Stimulated activated memory B cell treated with anti-CD40 and anti-IgM and Interleukin-4, amounts not matched to agents 10 μg/mL and 1 μg/mL and 100 μg/mL, for 72 hours (primary cell): ENCODE measurements at places on chromosomes 11 and 22.

- ATAC-seq = no peak
Observed at GRCh38 chr11:57935402-57936049, 88.2 kb upstream of the OR9Q1 start.

DNA sequence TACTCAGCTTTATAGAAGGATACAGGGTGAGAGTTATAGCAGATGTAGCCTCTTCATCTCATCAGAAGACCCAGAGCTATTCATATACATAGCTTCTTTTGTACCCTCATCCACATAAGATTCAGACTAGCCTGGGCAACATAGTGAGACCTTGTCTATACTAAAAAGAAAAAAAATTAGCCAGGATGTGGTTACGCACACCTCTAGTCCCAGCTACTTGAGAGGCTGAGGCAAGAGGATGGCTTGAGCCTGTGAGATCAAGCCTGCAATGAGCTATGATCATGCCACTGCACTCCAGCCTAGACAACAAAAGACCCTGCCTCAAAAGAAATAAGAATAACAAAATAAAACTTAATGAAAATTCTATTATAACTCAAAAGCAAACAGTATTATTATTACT, 36.7 kb upstream of the B3GNT6 start:
- ATAC-seq = no peak

DNA sequence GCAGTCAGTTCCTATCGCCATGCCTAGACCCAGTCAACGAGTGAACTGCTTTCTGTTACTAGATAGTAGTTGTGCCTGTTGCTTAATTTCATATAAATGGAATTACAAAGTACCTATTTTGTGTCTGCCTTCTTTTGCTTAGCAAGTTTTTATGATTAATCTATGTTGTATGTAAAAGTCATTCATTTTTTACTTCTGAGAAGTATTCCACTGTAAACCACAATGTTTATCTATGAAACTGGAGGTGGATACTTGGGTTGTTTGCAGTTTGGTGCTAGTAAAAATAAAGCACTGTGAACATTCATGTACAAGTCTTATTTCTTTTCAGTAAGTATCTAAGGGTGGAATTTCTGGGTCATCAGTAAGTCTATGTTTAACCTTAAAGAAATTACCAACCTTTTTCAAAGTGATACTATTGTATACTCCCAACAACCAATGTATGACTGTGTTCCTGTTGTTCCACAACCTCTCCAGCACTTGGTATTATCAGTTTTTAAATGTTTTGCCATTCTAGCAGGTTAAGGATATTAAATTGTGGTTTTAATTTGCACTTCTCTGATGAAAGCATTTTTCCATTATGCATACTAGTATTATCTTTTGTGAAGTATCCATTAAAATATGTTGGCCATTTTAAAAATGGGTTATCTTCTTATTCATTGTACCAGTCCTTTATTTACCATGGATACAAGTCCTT, 68.2 kb downstream of the DNAJC24 start:
- ATAC-seq = no peak

GRCh38 chr22:37281646-37282384, 493 bp upstream of the CYTH4 start:
- ATAC-seq = no peak

- no peak for ATAC-seq
Observed at GRCh38 chr11:131350872-131351271, 19.5 kb upstream of the NTM start.

DNA sequence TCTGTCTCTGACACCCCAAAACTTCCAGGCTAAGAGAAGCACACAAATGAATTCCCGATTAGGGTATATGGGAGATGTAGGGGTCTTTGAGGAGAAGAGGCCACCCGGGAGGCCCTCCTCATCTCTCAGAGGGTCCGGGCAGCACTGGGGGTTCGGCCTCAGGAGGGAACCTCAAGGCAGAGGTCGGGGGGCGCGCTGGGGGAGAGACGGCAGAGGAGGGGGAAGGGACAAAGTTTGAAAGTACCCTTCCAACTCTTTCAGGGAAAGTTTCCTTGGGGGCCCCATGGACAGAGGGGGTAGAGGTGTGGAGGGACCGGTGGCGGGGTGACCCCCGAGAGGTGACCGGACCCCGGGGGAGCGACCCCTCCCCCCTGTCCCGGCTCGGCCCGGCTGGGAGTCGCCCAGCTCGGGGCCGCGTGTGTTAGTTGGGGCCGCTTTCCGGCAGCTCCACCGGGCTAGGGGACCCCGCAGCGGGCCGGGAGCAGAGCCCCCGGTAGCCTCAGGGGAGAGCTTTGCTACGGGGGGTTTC, 3.3 kb upstream of the GCAT start:
- ATAC-seq = peak; percentile 51

GRCh38 chr11:1746956-1747752, 3.2 kb downstream of the IFITM10 start:
- no peak for ATAC-seq

DNA sequence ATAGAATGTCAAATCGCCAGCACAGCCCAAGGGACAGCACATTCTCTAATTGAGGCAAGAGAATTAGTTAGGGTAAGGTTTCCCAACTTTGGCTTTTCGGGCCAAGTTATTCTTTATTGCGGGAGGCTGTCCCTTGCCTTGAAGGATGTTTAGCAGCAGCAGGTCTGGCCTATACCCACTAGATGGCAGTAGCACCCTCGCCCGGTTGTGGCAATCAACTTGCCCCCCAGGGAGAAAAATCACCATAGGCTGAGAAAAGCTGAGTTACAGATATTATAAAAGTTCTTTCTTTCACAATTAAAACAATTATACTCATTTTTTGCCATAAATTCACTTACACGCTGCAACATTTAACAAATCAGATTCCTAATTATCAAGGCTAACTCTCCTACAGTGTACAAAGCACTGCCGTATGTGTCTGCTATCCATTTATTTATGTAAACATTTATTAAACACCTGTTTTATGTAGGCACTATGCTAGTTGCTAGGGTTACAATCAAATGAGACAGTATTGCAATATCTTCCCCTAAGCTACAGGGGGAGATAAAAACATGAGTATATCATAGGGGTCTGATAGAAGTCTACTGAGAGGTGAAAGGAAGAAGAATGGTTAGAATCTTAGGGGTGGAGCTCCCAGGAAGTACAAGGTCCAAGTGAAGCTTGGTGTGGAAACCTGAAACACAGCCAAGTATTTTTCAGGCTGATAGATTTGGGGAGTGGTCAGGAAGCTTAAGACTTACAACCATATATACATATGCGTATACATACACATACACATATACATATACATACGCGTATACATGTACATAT, 452.3 kb downstream of the RAB38 start:
- no peak for ATAC-seq

DNA sequence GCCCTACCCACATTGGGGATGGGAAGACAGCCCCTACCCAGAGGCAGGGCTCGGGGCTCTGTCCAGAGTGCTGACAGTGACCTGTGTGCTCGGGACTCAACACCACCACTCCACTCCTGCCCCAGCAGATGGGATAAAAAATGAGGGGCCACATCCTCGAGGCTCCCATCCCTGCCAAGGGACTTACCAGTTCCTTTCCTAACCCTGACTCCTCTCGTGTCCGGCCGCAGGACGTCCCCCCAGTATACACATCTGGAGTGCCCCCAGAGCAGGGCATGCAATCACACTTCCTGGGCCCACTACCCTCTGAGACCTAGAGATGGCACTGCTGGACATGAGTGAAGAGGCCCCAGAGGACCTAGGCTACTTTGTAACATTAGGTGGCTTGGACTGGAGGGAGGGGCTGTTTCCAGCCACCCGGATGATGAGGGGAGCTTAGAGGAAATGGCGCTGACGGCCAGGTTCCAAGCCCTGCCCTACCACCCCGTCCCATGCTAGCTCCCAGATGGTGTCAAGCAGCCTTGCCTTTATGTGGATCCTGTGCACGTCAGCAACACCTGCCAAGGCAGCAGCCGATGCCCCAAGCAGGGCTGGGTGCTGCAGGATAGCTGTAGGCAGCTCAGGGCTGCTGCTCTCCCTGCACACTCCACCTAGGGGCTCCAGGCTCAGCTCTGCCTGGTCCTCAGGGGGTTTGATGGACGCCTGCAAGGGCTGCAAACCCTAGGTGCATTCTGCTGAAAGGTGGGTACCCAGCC, 86.6 kb downstream of the DGCR2 start:
- ATAC-seq = no peak

DNA sequence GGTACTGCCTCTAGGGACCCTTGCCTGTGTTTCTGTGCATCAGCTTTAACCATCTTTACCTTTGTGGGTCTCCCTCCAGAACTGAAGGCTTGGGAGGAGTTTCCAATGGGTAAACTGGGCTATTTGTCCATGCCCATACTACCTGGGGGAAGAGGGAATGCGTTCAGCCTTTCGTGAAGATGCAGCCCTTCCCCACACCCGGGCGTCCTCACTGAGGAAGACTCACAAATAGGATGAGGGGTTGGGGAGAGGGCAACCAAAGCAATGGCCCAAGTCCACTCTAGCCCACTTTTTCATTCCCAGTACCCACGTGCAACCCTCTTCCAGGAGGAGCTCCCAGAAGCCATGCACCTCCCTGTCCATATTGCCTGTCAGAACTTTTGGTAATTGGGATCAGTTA, 61.8 kb upstream of the ADA2 start:
- no peak for ATAC-seq

- no peak for ATAC-seq
Observed at GRCh38 chr11:128156486-128156885, 430.9 kb downstream of the ETS1 start.

DNA sequence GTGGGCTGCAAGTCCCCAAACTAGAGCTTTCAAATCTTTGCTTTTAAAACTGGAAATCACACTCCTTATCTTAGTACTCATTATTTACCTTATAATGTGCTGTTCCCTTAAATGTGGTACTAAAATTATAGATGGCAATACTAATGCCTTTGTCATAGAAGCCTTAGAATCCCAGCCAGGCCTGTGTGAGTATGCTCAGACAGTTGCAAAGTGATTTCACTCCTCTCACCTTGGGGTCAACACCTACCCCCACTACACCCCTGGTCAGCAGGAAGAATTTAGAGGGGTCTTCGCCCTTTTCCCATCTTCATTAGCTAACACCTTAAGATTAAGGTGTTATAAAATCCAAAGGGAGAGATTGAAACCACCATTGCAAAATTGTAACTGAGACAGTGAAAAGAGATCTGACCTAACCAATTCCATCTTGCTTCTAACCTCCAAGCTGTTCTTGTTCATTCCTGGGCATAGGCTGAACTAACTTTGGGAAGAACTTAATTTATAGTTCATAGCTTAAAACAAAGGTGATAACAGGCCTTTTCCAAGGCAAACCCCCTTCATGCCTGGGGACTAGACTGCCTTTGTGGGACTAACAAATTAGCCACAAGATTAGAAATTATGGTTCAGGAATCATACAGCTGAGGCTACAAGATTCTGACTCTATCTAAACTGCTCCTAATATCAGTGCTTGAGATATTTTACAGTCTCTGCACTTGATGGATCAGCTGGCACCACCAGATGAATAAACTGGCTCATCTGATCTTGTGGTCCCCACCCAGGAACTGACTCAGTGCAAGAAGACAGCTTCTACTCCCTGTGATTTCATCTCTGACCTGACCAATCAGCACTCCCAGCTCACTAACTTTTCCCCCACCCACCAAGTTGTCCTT, 10.4 kb upstream of the MRPL17 start:
- ATAC-seq = no peak

DNA sequence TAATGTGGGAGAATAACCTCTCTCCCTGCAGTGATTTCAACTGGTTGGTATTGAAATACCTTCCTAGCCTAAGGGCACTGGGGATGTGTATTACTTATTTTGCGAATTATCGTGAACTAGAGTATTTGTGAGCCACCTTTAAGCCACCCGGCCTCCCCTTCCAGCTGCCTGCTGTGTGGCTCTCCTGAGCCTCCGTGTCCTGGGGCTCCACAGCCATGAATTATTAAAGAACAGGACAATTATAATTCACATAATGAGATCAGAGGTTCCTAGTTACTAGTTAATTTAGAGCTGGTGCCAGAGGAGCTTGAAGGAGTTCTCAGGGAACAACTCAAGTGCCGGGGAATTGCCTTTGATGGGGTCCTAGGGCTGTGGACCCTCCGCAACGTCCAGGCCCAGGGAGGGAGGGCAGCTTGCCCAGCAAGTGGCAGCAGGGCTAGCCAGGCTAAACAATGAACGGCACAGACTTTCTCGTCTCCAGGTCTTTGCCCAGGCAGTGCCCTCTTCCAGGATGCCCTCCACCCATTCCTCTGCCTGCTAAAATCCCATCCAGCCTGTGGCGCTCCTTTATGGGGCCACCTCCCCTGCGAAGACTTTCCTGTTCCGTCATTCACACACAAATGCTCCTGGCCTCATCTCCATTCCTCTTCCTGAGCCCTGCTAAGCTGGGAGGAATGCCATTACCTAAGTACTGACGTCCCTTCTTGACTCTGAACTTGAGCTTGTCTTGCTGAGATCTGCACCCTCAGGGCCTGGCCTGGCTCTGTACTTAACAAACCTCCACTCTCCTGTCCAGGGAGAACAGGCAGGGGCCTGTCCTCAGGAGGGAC, 91.5 kb downstream of the RTL6 start:
- ATAC-seq = no peak

DNA sequence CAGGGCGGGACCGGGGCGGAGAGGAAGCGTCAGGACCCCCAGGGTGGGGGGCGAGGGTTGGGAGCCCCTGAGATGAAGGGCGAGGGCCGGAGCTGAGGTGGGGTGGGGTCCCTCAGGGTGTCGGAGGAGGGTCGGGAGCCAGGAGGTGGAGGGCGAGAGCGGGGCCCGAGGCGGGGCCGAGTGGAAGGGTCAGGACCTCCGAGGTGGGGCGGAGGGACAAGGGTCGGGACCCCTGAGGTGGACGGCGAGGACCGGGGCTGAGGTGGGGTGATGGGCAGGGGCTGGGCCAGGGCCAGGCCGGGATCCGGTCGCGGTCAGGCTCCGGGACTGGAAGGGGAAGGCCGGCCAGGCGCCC, 409 bp downstream of the SMC1B start:
- peak; percentile 68 for ATAC-seq

GRCh38 chr11:81874635-81875034, 859.0 kb downstream of the FAM181B start:
- no peak for ATAC-seq

DNA sequence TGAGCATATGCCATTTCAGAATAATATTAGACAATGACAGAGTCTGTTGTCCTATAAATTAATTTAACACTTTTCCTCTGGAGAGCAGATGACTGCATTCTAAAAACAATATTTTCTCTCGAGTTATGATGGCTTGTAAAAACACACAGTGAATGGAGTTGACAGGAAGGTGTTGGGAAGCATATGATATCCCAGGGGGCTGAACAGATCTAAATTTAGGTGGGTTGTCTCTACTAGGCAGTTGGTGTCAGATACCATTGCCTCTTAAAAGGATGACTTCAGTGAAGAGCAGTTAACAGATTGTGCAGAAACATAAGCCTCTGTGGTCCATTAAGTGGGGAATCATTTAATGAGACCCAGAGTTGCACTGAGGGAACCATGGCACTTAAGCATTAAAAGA, 30.7 kb downstream of the SVIP start:
- no peak for ATAC-seq

GRCh38 chr11:27735281-27735680, 35.0 kb upstream of the BDNF start:
- ATAC-seq = no peak

- ATAC-seq = peak; percentile 75
Observed at GRCh38 chr11:13333456-13333957, 55.9 kb downstream of the BMAL1 start.

DNA sequence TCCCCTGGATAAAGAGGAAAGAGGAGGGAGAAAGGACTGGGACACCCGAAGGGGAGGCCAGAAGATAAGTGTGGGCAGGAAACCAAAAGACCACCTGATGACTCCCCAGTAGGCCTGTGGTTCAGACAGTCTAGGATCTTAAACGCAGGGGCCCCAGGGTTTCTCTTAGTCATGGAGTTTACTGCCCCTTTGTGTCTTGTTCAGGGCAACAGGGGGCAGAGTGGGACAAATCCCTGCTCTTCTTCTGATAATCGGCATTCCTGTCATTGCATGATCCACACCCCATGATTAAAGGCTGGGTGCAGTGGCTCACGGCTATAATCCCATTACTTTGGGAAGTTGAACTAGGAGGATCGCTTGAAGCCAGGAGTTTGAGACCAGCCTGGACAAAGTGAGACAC, 4.7 kb upstream of the TMPRSS13 start:
- ATAC-seq = no peak
